ENCODE measurements at places on chromosomes 3 and 15.

GRCh38 chr3:16148783-16149182 lies 25.7 kb upstream of the GALNT15 start:
- H3K27me3 ChIP-seq, result no peaks in the 10 kb centered on the region
- no peaks in the 10 kb centered on the region for H3K36me3 ChIP-seq
- H3K27ac ChIP-seq, result no peak overlapping the region
- H3K4me1 ChIP-seq, result no peaks in the 10 kb centered on the region

- H3K27me3 ChIP-seq, result no peaks in the 10 kb centered on the region
- DNase-seq, result no peak
- no peaks in the 10 kb centered on the region for H3K4me1 ChIP-seq
- H3K36me3 ChIP-seq, result peaks cover 4% of the 10 kb centered on the region
- no peak overlapping the region for H3K27ac ChIP-seq
These were observed 81.0 kb downstream of the RGMA start for GRCh38 chr15:93007994-93008393.

DNA sequence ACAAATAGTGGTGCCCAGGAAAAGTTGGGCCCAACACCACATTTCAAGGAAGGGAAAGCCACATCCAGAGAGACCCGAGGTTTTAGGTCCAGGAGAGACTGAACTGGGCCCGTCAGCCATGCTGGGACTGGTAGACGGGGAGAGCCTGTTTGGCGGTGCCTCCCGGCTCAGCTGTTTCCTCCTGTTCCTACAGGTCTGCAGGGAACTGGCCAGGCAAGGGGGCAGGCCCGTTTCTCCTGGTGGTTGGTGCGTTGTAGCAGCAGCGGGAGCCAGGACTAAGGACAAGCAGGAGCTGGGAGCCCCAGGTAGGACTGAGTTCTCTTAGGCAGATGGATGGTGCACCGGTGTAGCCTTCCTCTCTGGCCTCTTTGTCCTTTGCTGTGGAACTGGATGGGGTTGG lies 3.9 kb downstream of the PRKCD start:
- H3K4me1 ChIP-seq, result peaks cover 79% of the 10 kb centered on the region
- no peak for DNase-seq
- H3K4me3 ChIP-seq, result no peak overlapping the region
- H3K27me3 ChIP-seq, result no peaks in the 10 kb centered on the region

GRCh38 chr15:85607842-85608241 lies 186.9 kb downstream of the KLHL25 start:
- peak overlapping the region; percentile 73 for H3K27ac ChIP-seq
- no peak overlapping the region for H3K4me3 ChIP-seq
- H3K27me3 ChIP-seq, result no peaks in the 10 kb centered on the region
- no peak for DNase-seq
- peaks cover 19% of the 10 kb centered on the region for H3K4me1 ChIP-seq
- H3K36me3 ChIP-seq, result peaks cover 41% of the 10 kb centered on the region

- no peaks in the 10 kb centered on the region for H3K4me1 ChIP-seq
- H3K36me3 ChIP-seq, result no peaks in the 10 kb centered on the region
- H3K4me3 ChIP-seq, result no peak overlapping the region
- H3K27me3 ChIP-seq, result no peaks in the 10 kb centered on the region
These were observed 208.8 kb upstream of the TBC1D5 start for GRCh38 chr3:17951241-17951640.

DNA sequence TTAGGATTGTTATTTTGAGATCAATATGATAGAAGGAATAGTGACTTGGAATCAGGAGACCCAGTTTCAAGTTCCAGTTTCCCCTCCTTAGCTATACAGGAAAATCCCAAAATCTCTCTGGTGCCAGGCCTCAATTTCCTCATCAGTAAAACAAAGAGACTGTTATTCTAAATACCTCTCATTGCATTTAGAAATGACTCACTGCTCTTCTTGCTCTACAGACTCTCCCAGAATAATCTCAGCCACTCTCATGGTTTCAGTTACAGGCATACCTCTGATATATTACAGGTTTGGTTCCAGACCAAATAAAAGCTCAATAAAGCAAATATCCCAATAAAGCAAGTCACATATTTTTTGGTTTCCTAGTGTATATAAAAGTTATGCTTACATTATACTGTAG lies 28.3 kb downstream of the IMPG2 start:
- no peaks in the 10 kb centered on the region for H3K27me3 ChIP-seq
- no peak for DNase-seq
- H3K36me3 ChIP-seq, result no peaks in the 10 kb centered on the region
- H3K27ac ChIP-seq, result no peak overlapping the region
- no peak overlapping the region for H3K4me3 ChIP-seq

GRCh38 chr15:32646291-32646690 lies 4.8 kb downstream of the SCG5 start:
- no peak for DNase-seq
- H3K4me1 ChIP-seq, result no peaks in the 10 kb centered on the region

Data from left lung (tissue), 14 donors.